Thoracic aorta (tissue), 2 donors: ENCODE measurements at places on chromosomes 5 and 9. TPM values are rescaled to one million over a fixed set of nuclear protein-coding genes. Genes with fewer than 3 reads are reported as not detected.

Gene PCDHGA5
- 12.5 TPM for total RNA-seq

Gene SEC24A
- 32.9 TPM for total RNA-seq

Gene PCDHB9
- 9.6 TPM for total RNA-seq

GRCh38 chr5:15959370-15960164 is 220.0 kb downstream of the MARCHF11 start:
- no peak for DNase-seq

DNA sequence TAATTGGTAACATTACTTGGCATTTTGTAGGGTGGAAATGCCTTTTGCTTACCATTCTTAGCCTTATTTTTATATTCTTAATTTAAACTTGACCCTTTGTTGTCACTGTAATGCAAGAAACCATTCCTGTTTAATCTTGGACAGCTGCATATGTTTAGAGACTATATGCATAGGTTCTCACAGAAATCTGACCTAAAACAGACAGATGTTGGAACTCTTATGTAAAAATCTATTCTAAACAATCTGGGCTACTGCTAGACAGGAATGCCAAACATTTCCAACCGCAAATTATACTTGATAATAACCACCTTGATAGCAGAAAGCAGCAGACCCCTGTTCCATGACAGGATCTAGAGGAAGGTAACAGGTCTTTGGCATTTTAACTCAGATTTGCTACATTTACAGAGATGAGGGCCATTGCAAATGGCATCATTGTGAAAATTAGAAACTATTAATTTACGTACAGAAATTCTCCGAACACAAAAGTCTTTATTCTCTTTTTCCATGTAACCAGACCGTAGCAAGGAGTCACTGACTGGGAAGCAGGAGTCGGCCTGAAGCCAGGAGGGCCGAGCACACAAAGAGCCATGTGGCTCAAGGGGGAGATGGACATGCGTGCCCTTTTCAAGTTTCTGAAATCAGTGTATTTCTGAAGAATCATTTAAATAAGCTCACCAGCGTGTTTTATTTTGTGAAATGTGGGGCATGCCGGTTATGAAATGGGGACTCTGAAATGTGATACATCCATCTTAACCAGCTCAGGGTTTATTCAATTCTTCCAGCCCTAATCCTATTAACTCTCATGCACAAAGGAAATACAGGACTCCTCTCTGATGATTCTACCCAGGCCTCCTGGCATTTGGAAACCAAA is 139.3 kb downstream of the AOPEP start:
- no peak for DNase-seq

GRCh38 chr5:123156577-123157296 is 67.7 kb downstream of the PRDM6 start:
- DNase-seq, result no peak

DNA sequence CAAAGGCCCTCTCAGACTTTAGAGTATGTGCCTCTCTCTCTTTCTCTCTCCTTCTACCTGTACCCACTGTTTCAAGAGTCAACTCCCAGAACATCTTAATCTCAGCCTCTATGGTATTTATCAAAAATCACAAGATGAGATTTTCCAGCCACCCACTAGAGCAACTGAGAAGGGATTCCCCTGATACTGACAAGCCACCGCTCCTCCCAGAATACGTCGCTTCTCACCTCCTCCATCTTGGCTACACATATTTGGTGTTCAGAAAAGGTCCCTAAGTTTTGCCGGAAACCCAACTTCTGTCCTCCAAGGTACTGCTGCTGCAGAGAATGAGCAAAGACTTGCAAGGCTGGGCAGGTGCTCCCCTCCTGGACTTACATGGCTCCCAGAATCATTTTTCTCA is 6.1 kb downstream of the GARIN3 start:
- DNase-seq, result no peak

GRCh38 chr5:1026700-1027621 is 18.4 kb downstream of the NKD2 start:
- DNase-seq, result no peak

- DNase-seq, result no peak
These were observed 62.8 kb upstream of the FCN1 start for GRCh38 chr9:134980516-134980915.

- DNase-seq, result no peak
These were observed 537.6 kb downstream of the ANXA1 start for GRCh38 chr9:73689051-73689870.

- DNase-seq, result no peak
These were observed 2.0 kb downstream of the KLHL9 start for GRCh38 chr9:21333226-21333625.
